Lower lobe of right lung (tissue), 2 donors: ENCODE measurements at places on chromosomes 13 and 19. TPM values are rescaled to one million over a fixed set of nuclear protein-coding genes. Genes with fewer than 3 reads are reported as not detected.
A peak's percentile ranks its signal among the peaks of the same experiment; 100 is the strongest.

- peak overlapping the region; percentile 31 for H3K4me3 ChIP-seq
- no peak overlapping the region for H3K27ac ChIP-seq
- H3K36me3 ChIP-seq, result no peaks in the 10 kb centered on the region
- DNase-seq, result no peak
- peaks cover 88% of the 10 kb centered on the region for H3K27me3 ChIP-seq
These were observed 886 bp downstream of the CRLF1 start for GRCh38 chr19:18605546-18606280.

- no peaks in the 10 kb centered on the region for H3K27me3 ChIP-seq
- H3K36me3 ChIP-seq, result peaks cover 38% of the 10 kb centered on the region
- DNase-seq, result no peak
- H3K4me3 ChIP-seq, result no peak overlapping the region
These were observed 17.1 kb downstream of the ZNF823 start for GRCh38 chr19:11721681-11722080.

DNA sequence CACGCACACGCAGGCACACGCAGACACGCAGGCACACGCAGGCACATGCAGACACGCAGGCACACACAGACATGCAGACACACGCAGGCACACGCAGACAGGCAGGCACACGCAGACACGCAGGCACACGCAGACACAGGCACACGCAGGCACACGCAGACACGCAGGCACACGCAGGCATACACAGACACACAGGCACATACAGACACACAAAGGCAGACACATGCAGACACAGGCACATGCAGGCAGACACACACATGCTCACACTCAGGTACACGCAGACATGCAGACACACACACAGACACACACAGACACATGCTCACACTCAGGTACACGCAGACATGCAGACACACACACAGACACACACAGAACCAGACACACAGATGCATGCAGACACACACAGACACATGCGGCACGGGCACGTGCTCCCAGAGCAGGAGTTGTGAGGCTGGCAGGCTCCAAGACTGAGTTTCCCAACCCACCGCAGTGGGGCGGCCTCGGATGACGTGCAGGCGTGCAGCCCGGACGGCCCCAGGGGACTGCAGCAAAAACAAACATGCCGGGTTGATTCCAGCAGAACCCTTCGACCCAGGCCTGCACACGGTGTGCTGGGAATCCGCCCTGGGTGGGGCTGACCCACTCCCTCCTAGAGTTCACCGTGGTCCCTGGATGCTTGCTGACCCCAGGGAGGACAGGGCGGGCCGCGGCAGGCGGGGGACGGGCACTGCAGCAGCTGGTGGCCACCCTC lies 100.0 kb downstream of the GADD45B start:
- peaks cover 35% of the 10 kb centered on the region for H3K4me1 ChIP-seq
- DNase-seq, result no peak
- no peaks in the 10 kb centered on the region for H3K27me3 ChIP-seq
- peak overlapping the region; percentile 41 for H3K27ac ChIP-seq
- no peaks in the 10 kb centered on the region for H3K36me3 ChIP-seq

GRCh38 chr13:85262499-85262898 lies 536.7 kb downstream of the SLITRK6 start:
- no peak overlapping the region for H3K4me3 ChIP-seq
- no peak for DNase-seq
- no peaks in the 10 kb centered on the region for H3K4me1 ChIP-seq
- no peaks in the 10 kb centered on the region for H3K27me3 ChIP-seq
- H3K27ac ChIP-seq, result no peak overlapping the region
- H3K36me3 ChIP-seq, result no peaks in the 10 kb centered on the region

DNA sequence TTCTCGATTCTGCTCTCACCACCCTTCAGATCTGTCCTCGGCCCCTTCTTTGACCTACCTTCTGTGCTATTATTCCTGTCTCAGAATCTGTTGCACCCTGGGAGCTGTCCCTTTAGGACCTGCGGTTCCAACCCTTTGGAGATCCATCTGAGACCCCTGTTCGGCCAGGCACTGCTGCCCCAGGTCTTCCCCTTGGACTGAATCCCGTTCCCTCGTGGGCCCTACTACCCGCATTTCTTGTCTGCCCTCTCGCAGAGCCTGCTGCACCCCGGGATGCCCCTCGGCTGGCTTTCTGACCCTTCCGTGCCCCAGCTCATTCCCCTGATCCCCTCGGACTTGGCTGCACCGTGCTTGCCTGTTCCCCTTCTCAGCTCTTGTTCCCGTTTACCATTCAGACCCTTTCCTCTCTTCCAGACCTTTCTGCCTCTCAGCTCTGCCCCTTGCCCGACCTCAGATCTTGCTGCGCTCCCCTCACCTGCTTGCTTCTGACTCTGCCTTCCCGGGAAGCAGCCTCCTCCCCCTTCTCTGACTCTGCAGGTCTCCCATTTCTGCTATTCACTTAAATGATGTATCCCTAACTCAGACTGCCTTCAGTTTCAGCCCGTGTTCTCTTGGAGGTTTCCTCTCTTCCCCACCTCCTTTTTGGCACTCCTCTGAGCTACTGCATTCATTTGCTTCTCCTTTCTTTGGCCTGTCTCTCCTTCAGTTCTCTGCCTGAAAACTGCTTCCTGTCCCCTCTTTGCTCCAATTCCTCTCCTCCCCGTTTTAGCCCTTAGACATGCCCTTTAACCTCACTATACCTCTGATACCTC lies 1.1 kb downstream of the ARHGAP35 start:
- no peak for DNase-seq
- H3K4me1 ChIP-seq, result peaks cover 67% of the 10 kb centered on the region
- H3K36me3 ChIP-seq, result no peaks in the 10 kb centered on the region

GRCh38 chr13:67736646-67737420 lies 506.7 kb upstream of the PCDH9 start:
- no peak overlapping the region for H3K27ac ChIP-seq
- DNase-seq, result no peak
- no peaks in the 10 kb centered on the region for H3K27me3 ChIP-seq

GRCh38 chr19:5907241-5907640 lies 2.6 kb downstream of the VMAC start:
- H3K4me3 ChIP-seq, result no peak overlapping the region
- H3K27ac ChIP-seq, result no peak overlapping the region
- H3K4me1 ChIP-seq, result peaks cover 23% of the 10 kb centered on the region
- peaks cover 26% of the 10 kb centered on the region for H3K36me3 ChIP-seq
- DNase-seq, result no peak
- no peaks in the 10 kb centered on the region for H3K27me3 ChIP-seq

URI1 gene
- total RNA-seq, result 46.0 TPM

- no peaks in the 10 kb centered on the region for H3K27me3 ChIP-seq
- no peaks in the 10 kb centered on the region for H3K36me3 ChIP-seq
- H3K4me1 ChIP-seq, result peaks cover 15% of the 10 kb centered on the region
These were observed 242.6 kb downstream of the NDFIP2 start for GRCh38 chr13:79723519-79724024.

UHRF1 gene
- total RNA-seq, result 1.3 TPM

IGLON5 gene
- not detected for total RNA-seq

GRCh38 chr13:79486433-79487188 lies 5.7 kb downstream of the NDFIP2 start:
- no peaks in the 10 kb centered on the region for H3K27me3 ChIP-seq
- H3K36me3 ChIP-seq, result no peaks in the 10 kb centered on the region
- H3K4me3 ChIP-seq, result no peak overlapping the region
- no peak overlapping the region for H3K27ac ChIP-seq

TIMM50 gene
- total RNA-seq, result 44.0 TPM

DNA sequence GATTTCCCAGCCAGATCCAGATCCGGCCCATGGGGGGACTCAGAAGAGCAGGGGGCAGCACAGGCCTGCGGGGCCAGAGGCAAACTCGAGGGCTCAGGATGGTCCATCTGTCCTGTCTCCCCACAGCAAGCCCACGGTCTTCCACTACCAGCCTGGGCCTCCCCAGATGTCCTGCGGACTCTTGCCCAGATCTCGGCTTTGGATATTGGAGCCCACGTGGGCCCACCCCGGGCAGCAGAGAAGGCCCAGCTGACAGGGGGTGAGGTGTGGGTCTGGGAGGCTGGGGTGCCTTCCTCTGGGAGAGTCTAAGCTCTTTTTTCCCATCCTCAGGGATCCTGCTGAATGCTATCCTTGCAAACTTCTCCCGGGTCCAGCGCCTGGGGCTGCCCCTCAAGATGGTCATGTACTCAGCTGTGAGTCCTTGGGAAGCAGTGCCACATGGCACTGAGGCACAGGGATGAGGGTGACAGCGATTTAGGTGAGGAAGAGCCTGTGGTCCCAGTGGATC lies 3.4 kb downstream of the ACP4 start:
- H3K27me3 ChIP-seq, result no peaks in the 10 kb centered on the region
- DNase-seq, result no peak
- H3K4me3 ChIP-seq, result no peak overlapping the region
- H3K4me1 ChIP-seq, result no peaks in the 10 kb centered on the region
- peaks cover 21% of the 10 kb centered on the region for H3K36me3 ChIP-seq
- no peak overlapping the region for H3K27ac ChIP-seq

- DNase-seq, result peak; percentile 60
- H3K36me3 ChIP-seq, result no peaks in the 10 kb centered on the region
- H3K4me1 ChIP-seq, result peaks cover 20% of the 10 kb centered on the region
- no peaks in the 10 kb centered on the region for H3K27me3 ChIP-seq
These were observed 14.5 kb upstream of the CERS4 start for GRCh38 chr19:8194528-8195267.

PDX1 gene
- not detected for total RNA-seq

TMEM59L gene
- total RNA-seq, result 1.1 TPM

GRCh38 chr13:89457977-89458376 lies 1786.8 kb downstream of the SLITRK5 start:
- no peak for DNase-seq
- no peaks in the 10 kb centered on the region for H3K27me3 ChIP-seq
- H3K4me1 ChIP-seq, result no peaks in the 10 kb centered on the region

- peaks cover 45% of the 10 kb centered on the region for H3K4me1 ChIP-seq
- DNase-seq, result no peak
- H3K27ac ChIP-seq, result peak overlapping the region; percentile 72
- H3K27me3 ChIP-seq, result no peaks in the 10 kb centered on the region
- H3K36me3 ChIP-seq, result peaks cover 45% of the 10 kb centered on the region
- no peak overlapping the region for H3K4me3 ChIP-seq
These were observed 9.5 kb downstream of the DOCK6 start for GRCh38 chr19:11252665-11253355.

DNA sequence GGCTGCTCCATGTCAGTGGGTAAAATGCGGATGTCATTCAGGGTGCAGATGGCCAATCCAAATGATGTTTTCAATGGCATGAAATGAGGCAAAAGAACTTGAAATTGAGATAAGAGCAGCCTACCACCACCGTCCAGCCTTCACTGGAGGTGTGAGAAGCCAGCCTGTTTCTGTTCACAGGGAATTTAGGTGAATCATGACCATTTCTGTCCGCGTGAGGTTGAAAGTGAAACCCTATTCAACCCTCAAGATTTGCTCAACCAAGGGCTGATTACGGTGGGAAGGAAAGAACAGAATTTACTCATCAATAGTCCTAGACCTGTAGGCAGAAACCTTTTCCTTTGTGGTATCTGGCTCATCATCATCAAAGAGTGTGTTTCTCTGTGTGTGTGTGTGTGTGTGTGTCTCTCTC lies 370.7 kb downstream of the COG6 start:
- H3K4me3 ChIP-seq, result no peak overlapping the region
- no peak overlapping the region for H3K27ac ChIP-seq
- H3K4me1 ChIP-seq, result no peaks in the 10 kb centered on the region
- H3K27me3 ChIP-seq, result no peaks in the 10 kb centered on the region
- DNase-seq, result no peak
- H3K36me3 ChIP-seq, result no peaks in the 10 kb centered on the region

- peak; percentile 47 for DNase-seq
- peaks cover 12% of the 10 kb centered on the region for H3K36me3 ChIP-seq
- H3K4me1 ChIP-seq, result peaks cover 31% of the 10 kb centered on the region
- no peak overlapping the region for H3K4me3 ChIP-seq
- no peaks in the 10 kb centered on the region for H3K27me3 ChIP-seq
These were observed 11.4 kb downstream of the SBNO2 start for GRCh38 chr19:1162404-1163282.

DNA sequence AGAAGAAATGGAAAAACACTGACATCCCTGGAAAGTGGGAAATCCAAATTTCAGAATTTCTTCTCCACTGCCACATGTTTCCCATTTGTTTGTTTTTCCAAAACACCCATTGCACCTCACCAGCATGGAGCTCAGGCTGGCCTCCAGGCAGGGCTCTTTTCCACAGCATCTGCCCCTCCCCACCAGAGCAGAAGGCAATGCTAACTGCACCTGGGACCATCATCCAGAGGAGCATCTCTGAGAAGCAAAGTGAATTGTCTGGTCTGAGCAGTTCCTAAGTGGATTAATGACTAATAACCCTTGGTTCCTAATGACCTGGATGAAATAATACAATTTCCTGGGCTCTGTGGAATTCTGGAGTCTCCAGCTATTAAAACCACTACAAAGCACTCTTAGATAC lies 8.8 kb upstream of the CYSLTR2 start:
- H3K27ac ChIP-seq, result no peak overlapping the region
- no peak overlapping the region for H3K4me3 ChIP-seq
- no peaks in the 10 kb centered on the region for H3K4me1 ChIP-seq
- no peak for DNase-seq
- no peaks in the 10 kb centered on the region for H3K27me3 ChIP-seq
- no peaks in the 10 kb centered on the region for H3K36me3 ChIP-seq

- no peak overlapping the region for H3K27ac ChIP-seq
- H3K4me1 ChIP-seq, result peaks cover 66% of the 10 kb centered on the region
These were observed 7.5 kb downstream of the RASA3 start for GRCh38 chr13:114124921-114125320.

GRCh38 chr13:27421101-27421871 lies 3.1 kb upstream of the GTF3A start:
- no peak for DNase-seq
- H3K27me3 ChIP-seq, result no peaks in the 10 kb centered on the region
- peaks cover 21% of the 10 kb centered on the region for H3K4me1 ChIP-seq
- H3K27ac ChIP-seq, result no peak overlapping the region
- H3K36me3 ChIP-seq, result no peaks in the 10 kb centered on the region
- no peak overlapping the region for H3K4me3 ChIP-seq

GRCh38 chr13:66357463-66357862 lies 872.7 kb downstream of the PCDH9 start:
- no peaks in the 10 kb centered on the region for H3K4me1 ChIP-seq
- no peak overlapping the region for H3K27ac ChIP-seq
- no peak for DNase-seq
- no peaks in the 10 kb centered on the region for H3K27me3 ChIP-seq
- no peak overlapping the region for H3K4me3 ChIP-seq

DNA sequence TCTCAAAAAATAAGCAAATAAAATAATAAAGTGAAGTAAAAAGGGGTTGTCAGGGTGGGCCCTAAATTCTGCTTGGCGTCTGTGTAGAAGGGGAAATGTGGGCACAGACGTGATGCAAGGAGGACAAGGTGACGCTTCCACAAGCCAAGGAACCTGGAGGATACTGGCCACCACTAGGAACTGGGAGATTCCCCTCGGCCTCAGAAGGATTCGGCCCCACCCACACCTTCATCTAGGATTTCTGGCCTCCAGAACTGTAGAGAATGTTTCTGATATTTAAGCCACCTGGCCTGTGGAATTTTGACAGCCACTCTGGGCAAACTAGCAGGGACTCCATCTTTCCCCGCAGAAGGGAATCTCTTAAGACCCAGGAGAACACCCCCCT lies 1.1 kb downstream of the PLEKHJ1 start:
- no peaks in the 10 kb centered on the region for H3K27me3 ChIP-seq
- peaks cover 43% of the 10 kb centered on the region for H3K4me1 ChIP-seq
- DNase-seq, result no peak
- H3K27ac ChIP-seq, result peak overlapping the region; percentile 99
- H3K36me3 ChIP-seq, result peaks cover 40% of the 10 kb centered on the region
